ENCODE measurements at places on chromosomes 7 and 10. TPM values are rescaled to one million over a fixed set of nuclear protein-coding genes. Genes with fewer than 3 reads are reported as not detected.
A peak's percentile ranks its signal among the peaks of the same experiment; 100 is the strongest.

Gene ELN
- 5.2 TPM for total RNA-seq

Gene EEPD1
- 32.8 TPM for total RNA-seq

Gene GIMAP2
- 70.4 TPM for total RNA-seq

Gene ITIH5
- 1.2 TPM for total RNA-seq

Gene TDRD1
- 0.52 TPM for total RNA-seq

Gene AIMP2
- total RNA-seq = 40.6 TPM

Gene MOGAT3
- total RNA-seq = not detected

Gene COL1A2
- 55.3 TPM for total RNA-seq

Gene GPR141
- 5.1 TPM for total RNA-seq

Gene NPFFR1
- 0.05 TPM for total RNA-seq

Gene GIMAP7
- 48.1 TPM for total RNA-seq

Gene DDX50
- 62.9 TPM for total RNA-seq

Gene IGF2BP3
- 16.5 TPM for total RNA-seq

Gene FBXL13
- 3.8 TPM for total RNA-seq

Gene SPACDR
- total RNA-seq = 0.76 TPM

Gene TSPAN12
- total RNA-seq = 3.5 TPM

Gene BZW2
- total RNA-seq = 41.1 TPM

Gene SFMBT2
- total RNA-seq = 9.7 TPM

Gene TMEM213
- 0.05 TPM for total RNA-seq

Gene RAMP3
- total RNA-seq = 5.2 TPM

Gene KLLN
- total RNA-seq = 0.90 TPM

DNA sequence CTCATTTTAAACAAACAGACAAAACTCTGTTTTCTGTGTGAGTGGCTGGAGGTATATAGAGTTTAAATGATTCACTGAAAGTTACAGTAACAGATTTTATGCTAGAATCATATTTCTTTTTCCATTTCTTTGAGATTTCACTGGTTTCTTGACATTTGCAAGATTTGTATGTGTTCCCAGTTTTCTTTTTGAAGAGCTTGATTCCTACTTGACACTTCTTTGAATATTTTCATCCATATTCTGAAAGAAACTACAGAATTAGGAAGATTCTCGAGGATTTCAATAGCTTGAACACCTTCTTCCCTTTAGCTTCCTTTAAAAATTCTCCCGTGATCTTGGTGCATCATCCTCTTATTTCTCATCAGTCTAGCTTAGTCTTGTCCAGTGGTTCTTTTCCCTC, 93.6 kb downstream of the ZNF277 start:
- no peak for DNase-seq

DNA sequence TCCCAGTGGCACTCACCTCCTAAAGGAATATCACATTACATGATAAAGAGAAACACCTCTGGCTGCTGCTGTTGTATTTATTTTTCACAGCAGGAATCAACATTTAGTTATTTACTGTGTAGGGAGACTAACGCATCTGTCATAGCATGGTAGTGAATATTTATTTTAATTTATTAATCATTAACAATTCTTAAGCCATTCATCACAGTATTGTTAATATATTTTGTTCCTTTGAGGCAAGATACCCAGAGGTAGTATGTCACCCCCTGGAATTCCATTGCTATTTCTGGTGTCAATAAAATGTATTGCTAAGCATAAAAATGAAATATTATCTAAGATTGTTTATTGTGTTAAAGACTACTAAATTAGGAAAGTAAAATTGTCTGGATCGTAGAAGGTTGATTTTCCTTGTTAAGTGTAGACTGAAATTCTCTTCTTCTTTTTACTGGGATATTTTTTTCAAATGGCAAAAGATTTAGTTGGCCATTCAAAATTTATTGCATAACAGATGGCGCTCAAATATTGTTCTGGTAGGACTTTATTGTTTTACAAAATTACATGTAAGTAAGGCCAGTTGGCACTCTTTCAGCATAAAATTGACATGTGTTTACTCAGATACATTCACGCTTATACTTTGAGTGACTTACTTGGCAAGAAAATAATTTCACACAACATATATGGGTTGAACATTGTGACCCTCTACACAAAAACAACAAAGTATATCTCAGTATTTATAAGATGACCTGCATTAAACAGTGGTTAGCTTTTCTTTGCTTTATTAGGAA, 1358.7 kb upstream of the SORCS1 start:
- DNase-seq = no peak

DNA sequence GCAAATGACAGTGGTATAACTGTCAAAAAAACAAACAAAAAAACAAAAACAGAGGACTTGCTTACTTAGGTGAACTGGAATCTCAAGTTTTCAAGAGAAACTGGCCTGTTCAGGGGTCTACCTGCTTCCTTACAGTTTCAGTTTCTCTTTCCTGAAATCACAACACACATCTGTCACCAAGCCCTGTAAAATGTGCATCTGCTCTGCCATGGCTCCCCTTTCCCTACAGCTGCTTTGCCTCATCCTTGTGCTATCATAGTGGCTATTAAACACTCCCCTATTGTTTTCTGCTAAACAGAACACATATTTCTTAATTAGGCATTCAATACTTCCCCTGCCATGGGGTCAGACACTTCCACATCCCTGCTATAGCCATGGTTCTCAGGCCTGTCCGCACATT, 37.6 kb downstream of the CPED1 start:
- no peak for DNase-seq

- no peak for DNase-seq
Measured at GRCh38 chr10:481628-482027, 207.8 kb downstream of the DIP2C start.

GRCh38 chr10:101287183-101287996, 58.1 kb upstream of the LBX1 start:
- no peak for DNase-seq

GRCh38 chr7:137408126-137408525, 64.6 kb upstream of the PTN start:
- no peak for DNase-seq

GRCh38 chr10:123807444-123808035, 84.1 kb downstream of the CPXM2 start:
- no peak for DNase-seq

DNA sequence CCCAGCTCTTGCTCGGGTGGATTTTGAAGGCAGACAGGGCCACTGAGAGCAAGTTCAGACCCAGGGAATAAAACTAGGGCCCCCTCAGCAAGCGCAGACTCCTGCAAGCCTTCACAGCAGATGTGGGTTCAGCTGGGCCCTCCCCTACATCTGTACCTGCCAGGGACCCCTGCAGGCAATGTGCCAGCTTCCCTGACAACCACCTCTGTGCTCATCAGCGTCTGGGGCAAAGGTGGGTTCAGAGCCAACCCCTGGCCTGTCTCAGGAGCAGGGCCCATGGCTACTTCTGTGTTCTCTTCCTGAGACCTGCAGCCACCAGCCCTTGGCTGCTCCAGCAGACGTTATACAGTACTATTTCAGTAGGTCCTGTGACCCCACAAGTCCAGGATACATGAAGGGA, 189.5 kb downstream of the DIP2C start:
- no peak for DNase-seq

- DNase-seq = no peak
Measured at GRCh38 chr10:88899886-88900285, 19.8 kb downstream of the STAMBPL1 start.

- peak; percentile 64 for DNase-seq
Measured at GRCh38 chr7:50310361-50310760, 5.8 kb downstream of the IKZF1 start.

DNA sequence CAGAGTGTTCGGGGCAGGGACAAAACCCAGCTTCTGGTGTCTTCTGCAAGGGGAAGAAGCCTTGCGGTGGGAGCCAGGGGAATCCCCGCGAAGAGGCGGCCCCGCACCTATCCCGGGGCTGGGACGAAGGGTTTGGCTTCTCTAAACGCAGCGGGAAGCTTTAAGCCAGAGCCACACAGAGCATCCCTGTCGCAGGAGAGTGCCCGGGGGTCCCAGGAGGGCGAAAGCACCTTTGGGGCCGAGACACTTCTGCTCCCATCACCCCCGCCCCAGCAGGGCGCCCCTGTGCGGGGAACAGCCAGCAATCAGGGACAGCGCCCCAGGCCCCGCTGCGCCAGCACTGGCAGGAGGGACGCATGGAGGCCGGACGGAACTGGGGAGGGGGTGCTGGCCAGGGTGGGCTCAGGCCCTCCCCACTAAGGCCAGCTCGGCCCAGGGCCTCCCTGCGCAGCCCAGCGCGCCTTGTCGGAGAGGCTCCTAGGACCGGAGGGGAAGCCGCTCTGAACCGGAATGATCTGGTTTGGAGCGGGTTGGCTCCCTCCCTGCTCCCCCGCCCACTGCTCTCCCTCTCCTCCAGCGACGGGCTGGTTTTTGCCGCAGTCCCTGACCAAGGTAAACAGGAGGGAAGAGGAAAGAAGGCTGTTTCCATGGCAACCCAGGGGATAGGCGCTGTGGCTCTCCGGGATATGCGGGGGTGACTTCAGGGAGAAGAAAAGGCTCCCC, 63.9 kb downstream of the TMEM209 start:
- peak; percentile 78 for DNase-seq

DNA sequence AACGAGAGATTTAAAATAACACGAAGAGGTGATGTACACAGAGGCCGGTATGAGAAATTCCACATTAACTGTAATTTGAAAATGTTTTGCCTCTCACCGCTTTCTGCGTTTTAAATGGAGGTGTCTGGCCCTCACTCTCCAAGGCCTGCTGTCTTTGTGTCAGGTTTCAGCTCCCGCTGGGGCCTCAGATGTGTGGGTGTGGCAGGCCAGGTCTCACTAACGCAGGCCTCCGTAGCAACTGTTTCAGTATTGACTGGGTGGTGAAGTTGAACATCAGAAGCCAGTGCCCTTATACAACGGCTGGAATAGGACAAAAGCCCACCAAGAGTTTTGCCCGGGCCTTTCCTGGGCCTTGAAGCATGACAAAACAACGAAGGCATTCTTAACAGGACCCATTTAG, 303.1 kb downstream of the ADARB2 start:
- DNase-seq = no peak

GRCh38 chr10:16907687-16908086, 90.5 kb upstream of the RSU1 start:
- DNase-seq = no peak

- no peak for DNase-seq
Measured at GRCh38 chr10:49365275-49365674, 30.6 kb downstream of the DRGX start.

DNA sequence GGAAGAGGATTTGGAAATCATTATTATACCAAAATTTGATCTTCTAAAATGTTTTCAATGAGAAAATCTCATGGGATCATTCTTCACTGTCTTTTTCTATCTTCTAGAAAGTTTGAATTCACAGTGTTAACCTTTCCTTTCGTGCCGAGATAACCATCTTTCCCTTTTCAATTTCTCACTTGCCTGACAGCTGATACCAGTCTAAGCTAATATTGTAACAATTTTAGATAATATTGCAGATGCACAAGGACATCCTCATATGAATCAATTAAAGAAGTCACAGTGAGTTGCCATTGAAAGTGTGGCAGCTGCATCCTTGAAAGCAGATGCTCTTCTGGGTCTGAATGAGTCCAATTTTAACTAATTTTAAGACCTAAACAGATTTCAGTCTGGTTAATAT, 139.6 kb upstream of the LRGUK start:
- DNase-seq = no peak

DNA sequence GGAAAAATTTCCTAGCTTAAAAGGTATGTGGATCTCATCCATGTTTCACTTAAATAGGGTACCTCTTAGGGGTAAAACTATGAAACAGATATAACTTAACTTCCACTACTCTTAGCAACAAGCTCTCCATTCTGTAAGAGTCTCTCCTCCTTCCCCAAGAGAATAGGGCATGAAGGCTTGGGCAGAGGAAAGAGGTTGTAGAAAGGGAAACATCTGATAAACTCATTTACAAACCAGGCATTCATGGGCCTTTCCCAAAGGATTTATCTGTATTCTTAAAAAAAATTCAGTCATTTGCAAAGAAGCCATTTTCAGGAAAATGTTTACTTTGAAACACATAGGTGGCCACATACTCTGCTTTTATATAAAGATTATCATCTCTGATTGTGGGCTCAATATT, 82.7 kb downstream of the SEMA3A start:
- DNase-seq = no peak

GRCh38 chr10:91745090-91745831, 53.0 kb upstream of the TNKS2 start:
- DNase-seq = no peak

DNA sequence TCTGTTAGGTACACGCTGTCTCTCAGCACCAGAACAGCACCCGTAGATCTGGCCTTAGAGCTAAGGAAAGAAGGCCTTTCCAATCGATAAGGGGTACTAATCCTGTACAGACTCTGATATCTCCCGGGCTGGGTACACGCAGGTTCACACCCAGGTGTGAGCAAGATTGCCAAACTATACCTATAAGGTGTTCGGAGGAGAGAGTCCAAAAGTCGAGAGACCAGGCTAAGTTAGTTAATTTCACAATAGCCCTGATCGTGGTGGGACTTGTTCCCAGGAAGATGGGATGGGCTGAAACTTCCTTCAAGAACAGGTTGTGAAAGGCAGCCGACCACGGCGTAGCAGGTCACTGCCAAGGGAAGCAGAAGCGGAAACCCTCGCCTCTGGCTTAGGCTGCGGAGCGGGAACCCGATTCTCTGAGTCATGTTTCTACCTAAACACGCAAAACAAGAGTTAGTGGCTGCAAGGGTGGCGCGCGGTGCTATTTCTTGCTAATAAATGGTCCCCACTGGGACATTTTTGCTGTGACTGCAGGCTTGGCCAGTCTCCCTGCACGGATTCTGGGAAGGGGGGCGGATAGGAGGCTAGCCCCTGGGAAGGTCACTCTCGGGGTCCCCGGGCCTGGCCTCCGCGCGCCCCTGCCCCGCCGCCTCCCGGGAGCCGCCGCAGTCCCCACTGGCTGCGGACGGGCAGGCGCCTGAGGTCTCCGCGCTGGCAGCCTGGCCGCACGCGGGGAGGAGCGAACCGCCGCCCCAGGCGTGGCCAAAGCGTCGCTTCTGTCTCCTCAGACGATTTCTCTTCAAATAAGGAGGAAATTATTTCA, 75.4 kb upstream of the PDSS1 start:
- DNase-seq = no peak

DNA sequence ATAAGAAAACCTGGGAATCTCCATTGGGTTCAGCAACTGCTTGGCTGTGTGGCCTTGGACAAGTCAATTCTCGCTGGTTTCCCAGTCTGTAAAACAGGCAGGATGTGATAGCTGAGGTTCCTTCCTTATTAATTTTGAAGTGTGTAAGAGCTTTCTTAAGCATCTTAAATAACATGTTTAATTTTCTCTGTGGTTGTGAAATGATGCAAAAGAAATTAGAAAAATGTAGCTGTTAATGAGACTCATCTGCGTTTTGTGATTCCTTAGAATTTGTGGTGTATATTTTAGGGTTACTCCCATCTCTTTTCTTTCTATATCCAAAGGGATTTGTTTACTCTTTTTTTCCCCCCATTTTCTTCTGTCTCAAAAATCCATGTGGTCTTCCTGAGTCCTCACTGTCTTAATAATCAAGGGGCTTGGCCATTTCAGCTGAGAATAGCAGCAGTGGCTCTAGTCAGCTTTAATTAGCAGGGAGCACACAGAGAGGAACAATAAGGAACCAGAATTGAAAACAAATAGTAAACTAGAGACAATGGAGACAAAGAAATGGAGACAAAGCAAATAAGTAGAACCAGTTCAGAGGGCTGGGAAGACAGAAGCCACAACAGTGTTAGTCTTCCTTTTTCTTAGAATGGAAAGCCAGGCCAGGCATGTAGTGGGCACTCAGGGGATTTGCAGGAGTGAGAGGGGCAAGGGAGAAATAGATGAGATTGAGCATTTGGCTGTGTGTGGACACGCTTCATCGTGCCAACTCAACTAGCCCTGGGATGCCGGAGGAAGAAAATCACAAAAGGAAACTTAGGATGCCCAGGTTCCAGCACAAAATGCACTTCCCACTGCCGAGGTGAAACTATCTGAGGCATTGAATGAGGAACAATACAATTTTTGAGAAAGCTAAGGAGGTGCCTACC, 93.9 kb downstream of the CHN2 start:
- no peak for DNase-seq

GRCh38 chr7:2017481-2017891, 215.3 kb downstream of the MAD1L1 start:
- no peak for DNase-seq
